A549 (cell line): ENCODE measurements at places on chromosomes 3 and 15.

GRCh38 chr3:12944849-12945248 is 103.5 kb upstream of the RPL32 start:
- DNase-seq, result no peak

- DNase-seq, result no peak
These were observed 723.4 kb downstream of the ZPLD1 start for GRCh38 chr3:103158183-103158582.

- no peak for DNase-seq
These were observed 292.0 kb upstream of the CCDC54 start for GRCh38 chr3:107085261-107085660.

GRCh38 chr15:66110864-66111263 is 142.7 kb downstream of the MEGF11 start:
- no peak for DNase-seq

DNA sequence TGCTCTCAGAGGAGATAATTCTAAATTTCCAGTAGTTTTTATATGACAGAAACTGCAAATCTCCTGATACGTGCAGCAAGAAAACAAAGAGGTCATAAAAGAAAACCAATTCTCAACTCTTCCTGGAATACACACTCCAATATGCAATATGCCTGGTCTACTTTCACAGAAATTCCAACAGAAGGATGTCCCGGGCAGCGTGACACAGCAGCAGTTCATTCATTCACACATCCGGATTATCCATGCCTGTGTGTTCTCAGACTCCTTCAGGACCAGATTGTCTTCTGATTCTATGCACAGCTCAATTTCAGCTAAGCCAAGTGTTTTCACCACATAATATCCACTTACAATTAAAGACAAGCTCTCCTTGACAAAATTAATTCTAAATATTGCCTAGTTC is 64.3 kb downstream of the FBN1 start:
- no peak for DNase-seq

DNA sequence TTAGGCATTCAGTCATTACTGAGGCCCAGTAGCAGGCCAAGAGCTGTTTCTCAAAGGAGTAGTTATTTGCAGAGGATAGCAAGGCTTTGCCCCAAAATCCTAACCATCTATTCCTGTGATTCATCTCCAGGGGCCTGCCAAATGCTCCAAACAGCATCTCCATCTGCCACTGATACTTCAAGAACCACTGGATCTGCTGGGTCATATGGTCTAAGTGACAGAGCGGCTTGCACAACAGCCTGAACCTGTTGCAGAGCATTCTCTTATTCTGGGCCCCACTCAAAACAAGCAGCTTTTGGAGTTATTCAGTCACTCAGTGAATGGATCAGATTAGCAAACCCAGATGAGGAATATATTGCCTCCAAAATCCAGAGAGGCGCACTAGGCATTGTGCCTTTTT is 68.8 kb upstream of the ALDH1A3 start:
- no peak for DNase-seq

- DNase-seq, result no peak
These were observed 30.4 kb downstream of the ARHGEF3 start for GRCh38 chr3:56771376-56771775.

DNA sequence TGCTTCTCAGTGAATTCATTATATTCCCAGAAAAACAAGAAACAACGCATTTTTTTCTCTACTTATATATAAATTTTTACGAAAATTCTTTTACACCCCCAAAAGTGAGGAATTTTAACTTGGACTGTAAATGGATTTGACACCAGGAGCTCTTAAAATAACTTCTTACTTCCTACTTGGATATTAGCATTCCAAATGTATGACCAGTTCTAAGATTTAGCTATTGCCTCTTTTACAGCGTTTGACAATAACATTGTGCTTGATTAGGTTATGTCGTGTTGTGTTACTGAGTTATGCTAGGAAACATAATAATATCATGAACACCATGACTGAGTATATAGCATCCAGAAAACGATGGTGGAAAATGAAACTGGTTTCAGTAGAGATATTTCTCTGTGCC is 177.0 kb downstream of the CNTN6 start:
- no peak for DNase-seq

- DNase-seq, result no peak
These were observed 27.8 kb upstream of the ATP2B2 start for GRCh38 chr3:10532939-10533736.

GRCh38 chr15:23514484-23514883 is 51.0 kb upstream of the MKRN3 start:
- no peak for DNase-seq

- DNase-seq, result no peak
These were observed 314.7 kb upstream of the CFAP20DC start for GRCh38 chr3:59364496-59364895.

DNA sequence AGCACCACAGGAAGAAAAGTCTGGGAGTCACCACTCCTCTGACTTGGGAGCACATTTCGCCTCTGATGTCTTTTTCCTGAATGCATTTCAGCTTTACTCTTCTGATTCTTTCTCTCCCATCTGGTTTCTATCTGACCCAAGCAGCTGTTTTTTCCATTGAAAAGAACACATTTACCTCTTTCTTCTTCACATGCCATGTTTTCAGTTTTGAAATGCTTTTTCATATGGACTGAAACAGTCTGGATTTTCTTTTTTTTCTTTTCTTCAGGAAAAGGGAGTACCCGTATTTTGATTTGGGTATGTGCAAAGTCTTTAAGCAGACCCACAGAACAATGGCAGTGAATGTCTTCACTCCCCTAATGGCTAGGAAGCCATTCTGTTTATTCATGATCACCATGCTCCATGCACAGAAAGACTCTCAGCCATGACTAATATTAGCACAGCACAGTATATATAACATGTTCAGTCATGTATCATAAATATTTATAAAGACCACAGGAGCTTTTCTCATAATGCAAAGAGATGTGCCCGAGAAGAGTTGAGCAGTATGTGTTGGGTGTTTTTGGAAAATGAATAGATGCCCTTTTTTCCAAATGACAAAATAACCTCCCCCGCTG is 82.7 kb upstream of the LRIG1 start:
- no peak for DNase-seq

- peak; percentile 35 for DNase-seq
These were observed 57.9 kb downstream of the ACAP2 start for GRCh38 chr3:195384952-195385351.

GRCh38 chr3:192904632-192905289 is 12.9 kb downstream of the MB21D2 start:
- DNase-seq, result no peak

GRCh38 chr15:60704717-60705116 is 225.8 kb upstream of the ICE2 start:
- DNase-seq, result no peak

DNA sequence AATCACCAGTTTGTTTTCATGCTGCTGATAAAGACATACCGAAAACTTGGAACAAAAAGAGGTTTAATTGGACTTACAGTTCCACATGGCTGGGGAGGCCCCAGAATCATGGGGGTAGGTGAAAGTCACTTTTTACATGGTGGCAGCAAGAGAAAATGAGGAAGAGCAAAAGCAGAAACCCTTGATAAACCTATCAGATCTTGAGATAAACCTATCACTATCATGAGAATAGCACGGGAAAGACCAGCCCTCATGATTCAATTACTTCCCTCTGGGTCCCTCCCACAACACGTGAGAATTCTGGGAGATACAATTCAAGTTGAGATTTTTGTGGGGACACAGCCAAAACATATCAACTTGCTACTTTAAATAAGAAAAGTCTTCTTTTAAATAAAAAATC is 28.9 kb downstream of the CD200R1L start:
- DNase-seq, result no peak

DNA sequence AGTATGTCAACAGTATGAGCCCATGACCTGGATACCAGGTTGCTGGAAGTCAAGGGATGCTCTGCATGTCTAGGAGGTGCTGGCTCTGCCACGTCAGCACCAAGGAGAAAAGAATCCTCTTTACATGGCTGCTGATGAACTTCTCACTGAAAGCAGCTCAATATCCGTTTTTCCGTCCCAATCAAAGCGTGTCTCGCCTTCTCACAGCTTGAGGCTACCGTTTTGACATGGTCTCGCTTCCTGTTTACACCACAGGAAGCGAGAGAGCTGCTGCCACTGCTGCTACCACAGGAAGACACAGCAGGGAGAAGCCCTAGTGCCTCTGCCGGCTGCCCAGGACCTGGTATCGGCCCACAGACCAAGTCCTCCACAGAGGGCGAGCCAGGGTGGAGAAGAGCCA is 27.3 kb downstream of the STARD5 start:
- DNase-seq, result no peak

GRCh38 chr3:55329849-55330248 is 157.3 kb downstream of the WNT5A start:
- DNase-seq, result no peak

DNA sequence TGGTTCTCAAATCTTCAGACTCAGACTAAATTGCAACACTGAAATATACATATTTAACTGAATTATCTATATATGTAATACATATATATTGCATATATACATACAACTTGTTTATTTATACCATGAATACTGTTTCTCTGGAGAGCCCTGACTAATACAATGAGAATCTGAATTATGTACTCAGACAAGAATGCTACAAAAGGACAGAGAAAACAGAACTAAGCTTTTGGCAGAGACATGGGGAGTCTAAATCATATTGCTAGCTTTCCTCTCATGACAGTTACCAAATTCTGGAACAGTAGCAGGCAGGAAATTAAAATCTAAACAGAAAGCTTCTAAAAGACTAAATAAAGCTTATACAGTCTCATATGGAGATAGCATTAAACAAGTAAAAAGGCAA is 142.4 kb upstream of the KCNMB2 start:
- DNase-seq, result no peak

DNA sequence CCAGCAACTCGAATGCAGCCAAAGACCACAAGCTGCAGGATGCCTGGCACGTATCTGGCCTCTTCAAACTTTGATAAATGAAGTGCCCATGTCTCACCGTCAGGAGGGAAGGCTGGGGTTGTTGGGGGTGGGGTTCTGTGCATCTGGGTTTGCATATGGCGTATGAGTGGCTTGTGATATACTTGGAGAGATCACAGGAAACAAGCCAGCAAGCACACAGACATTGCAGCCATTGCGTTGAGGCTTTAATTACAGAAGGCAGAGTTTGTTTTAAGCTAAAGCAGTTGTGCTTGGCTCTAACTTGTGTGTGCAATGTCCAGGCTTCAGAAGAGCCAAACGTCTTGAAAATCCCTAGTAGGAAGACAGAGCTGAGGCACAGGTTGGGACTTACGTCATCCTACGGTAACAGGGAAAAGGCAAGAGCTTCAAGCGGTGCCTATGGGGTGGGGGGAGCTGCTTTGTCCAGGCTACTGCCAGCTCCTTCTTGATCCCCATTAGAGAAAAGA is 109.2 kb downstream of the ASB7 start:
- no peak for DNase-seq

- DNase-seq, result no peak
These were observed 25.5 kb downstream of the ESYT3 start for GRCh38 chr3:138459619-138460535.

GRCh38 chr3:71744738-71745137 is 8.9 kb upstream of the GPR27 start:
- no peak for DNase-seq

DNA sequence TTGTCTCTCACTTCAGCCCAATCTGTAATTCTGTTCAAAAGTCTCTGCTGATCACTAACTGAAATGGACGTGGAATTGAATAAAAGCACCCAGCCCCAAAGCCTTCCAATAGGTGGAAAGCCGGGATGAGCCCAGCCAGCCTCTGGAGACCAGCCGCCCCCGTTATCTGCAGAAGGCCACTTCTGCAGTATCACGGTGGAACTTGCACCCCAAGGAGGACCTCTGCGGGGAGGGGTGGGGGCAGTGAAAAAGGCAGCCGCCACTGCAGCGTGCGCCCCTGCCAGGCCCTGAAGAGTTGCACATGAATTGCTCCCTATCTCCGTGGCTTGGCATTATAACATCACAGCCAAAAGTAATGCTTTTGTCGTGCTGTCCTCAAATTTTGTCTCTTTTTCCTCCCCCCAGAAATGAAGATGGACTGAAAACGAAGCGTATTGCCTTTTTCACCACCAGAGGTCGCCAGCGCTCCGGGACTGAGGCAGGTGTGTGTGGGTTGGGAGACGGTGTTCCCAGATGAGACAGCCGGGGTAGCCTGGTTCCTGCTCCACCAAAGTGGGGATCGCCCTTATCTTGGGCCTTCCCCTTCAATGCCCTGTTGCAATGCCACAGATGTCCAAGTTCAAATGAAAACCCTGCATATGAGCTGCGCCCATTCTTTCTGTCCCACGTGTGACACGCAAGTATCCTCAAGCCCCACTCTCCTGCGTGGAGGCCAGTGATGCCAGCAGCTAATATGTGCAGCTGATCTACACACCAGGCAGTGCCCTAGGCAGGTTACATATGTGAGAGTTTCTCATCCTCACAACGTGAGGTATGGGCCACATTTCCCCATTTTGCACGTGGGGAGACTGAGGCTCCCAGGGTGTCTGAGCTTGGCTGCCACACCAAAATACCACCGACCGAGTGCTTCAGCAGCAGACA is 96.0 kb downstream of the LRRK1 start:
- DNase-seq, result peak; percentile 92

DNA sequence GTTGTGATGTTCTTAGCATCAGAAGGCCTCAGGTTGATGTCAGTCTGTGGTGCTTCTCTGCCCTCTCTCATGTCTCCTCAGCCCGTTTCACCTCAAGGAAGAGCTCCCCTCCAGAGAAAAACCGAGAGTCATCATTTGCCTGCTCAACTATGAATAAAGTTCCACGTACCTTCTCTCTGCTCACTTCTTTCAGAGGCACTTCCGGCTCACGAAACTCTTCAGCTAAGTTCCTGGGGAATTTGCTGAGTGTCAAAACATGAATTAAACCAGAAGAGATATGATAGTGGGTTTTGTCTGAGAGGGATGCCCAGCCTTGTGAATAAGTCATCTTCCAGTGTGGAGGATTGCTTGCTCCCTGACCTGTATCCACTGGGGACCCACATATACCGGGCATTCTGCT is 37.7 kb downstream of the CCR4 start:
- no peak for DNase-seq

- DNase-seq, result no peak
These were observed 525.5 kb downstream of the ZIC1 start for GRCh38 chr3:147934451-147935180.

GRCh38 chr3:76199382-76199781 is 414.0 kb upstream of the ZNF717 start:
- no peak for DNase-seq

DNA sequence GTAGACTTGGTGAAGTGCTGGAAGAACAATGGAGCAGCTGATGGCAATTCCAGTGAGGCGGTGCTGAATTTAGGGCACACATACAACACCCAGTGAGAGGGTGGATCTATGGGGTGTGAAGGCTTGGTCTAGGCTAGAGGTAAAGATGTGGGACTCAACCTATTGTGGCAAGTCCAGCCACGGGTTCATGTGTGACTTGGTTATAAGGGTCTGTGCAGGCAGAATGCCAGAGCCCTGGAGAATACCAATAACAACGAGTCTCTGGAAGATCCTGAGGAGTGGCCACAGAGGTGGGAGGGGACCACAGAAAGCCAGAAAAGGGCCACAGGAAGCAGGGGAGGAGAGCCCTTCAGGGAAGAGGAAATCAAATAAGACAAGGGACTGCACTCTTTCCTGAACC is 55.0 kb downstream of the VGLL4 start:
- no peak for DNase-seq

DNA sequence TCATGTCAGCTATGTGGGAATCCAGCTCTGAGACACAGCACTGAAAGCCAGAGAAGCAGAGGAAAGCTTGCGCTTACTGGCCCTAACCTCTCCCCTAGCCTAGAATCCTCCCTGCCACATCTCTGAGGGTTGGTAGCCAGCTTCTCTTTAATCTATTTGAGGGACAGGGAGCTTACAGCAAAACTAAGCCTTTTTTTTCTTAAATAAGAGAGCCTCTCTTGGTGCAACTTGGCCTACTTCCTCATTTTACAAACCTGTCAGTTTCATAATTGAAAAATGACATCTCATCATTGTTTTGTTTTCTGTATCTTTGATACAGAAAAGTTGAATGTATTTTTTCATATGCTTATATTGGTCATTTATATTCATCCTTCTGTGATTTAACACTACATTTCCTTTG is 193.9 kb downstream of the ZNF621 start:
- no peak for DNase-seq
